ENCODE measurements at places on chromosomes 11 and 22. TPM values are rescaled to one million over a fixed set of nuclear protein-coding genes. Genes with fewer than 3 reads are reported as not detected.

DNA sequence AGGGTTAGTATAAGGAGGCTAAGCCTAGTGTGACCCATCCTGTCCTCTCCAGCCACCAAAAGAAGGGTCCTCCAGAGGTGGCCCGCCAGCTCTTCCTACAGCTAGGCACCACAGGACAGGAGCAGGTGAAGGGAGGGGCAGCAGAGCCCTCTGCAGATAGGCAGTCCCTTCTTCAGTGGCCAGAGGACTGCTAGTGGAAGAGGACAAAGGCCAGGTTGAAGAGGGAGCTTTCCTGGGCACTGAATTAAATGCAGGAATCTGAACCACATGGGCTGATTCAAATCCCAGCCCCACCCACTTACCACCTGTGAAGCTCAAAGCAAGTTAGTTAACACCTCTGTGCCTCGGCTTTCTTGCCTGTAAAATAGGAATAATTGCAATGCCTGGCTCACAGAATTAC lies 409.5 kb downstream of the NXPE2 start:
- H3K36me3 ChIP-seq: no peaks in the 10 kb centered on the region
- DNase-seq: no peak
- no peak overlapping the region for H3K27ac ChIP-seq
- H3K4me1 ChIP-seq: no peaks in the 10 kb centered on the region
- no peak overlapping the region for H3K4me3 ChIP-seq
- H3K27me3 ChIP-seq: no peaks in the 10 kb centered on the region

DNA sequence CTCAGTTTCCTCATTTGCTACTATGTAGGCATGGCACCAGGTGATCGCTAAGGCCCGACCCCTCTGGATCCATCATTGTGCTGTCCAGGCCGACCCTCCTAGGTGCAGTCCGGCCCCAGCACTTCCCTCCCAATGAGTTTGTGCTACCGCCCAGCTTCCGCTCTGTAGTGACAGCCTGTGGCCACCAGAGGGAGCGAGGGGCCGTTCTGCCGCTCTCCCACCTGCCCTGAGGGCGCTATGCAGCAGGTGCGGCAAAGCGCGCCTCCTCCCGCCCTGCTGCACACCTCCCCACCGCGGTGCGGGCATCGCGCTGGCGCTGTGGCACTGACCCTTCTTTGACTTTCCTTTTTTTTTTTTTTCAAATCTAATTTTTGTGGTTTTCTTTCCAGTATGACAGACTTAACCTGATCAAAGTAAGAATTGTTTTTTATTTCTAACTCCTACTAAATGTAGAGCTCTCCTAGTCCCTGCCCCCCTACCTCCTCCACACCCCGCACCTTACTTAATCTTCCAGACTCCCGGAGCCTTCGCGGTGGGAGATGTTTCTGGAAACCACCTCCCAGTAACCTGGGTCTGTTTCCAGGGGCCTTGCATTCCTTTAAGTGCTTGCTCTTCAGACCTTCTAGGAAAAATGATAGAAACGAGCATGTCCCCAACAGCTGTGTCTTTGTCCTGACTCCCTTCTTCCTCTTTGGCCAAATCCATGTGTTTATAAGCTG lies 73.7 kb downstream of the SCN3B start:
- H3K36me3 ChIP-seq: no peaks in the 10 kb centered on the region
- no peak overlapping the region for H3K4me3 ChIP-seq
- DNase-seq: peak; percentile 32
- peaks cover 17% of the 10 kb centered on the region for H3K27me3 ChIP-seq
- no peaks in the 10 kb centered on the region for H3K4me1 ChIP-seq
- no peak overlapping the region for H3K27ac ChIP-seq

The MYBPC3 gene
- not detected for total RNA-seq

DNA sequence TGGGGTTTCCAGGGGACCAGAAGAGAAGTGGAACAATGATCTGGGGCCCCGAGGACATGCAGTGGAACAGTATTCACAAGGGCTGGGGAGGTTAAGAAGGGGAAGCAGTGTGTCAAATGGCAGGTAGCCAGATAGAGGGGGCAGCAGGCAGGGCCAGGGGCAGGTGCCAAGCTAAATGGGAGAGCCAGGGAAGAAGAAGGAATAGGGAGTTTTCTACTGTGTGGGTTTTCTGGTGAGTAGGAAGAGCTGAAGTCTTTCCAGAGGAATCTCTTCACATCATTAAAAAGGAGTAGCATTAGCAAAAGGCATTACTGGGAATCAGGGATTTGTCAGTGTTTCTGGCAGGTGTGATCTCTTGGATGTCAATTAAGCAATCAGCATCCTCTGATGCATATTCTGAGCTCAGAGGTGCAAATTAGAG lies 55.8 kb downstream of the IRAG1 start:
- no peak overlapping the region for H3K4me3 ChIP-seq
- H3K36me3 ChIP-seq: no peaks in the 10 kb centered on the region
- no peak for DNase-seq
- no peak overlapping the region for H3K27ac ChIP-seq

- H3K4me1 ChIP-seq: peaks cover 2% of the 10 kb centered on the region
- no peak for DNase-seq
- H3K27me3 ChIP-seq: no peaks in the 10 kb centered on the region
- H3K27ac ChIP-seq: no peak overlapping the region
These were observed 6.7 kb downstream of the HDHD5 start for GRCh38 chr22:17152340-17152739.

The HBG1 gene
- total RNA-seq: 2.3 TPM

The CACNA1I gene
- total RNA-seq: 0.23 TPM

GRCh38 chr11:113308601-113309000 lies 5.8 kb upstream of the TTC12 start:
- H3K36me3 ChIP-seq: no peaks in the 10 kb centered on the region
- no peaks in the 10 kb centered on the region for H3K27me3 ChIP-seq
- no peak for DNase-seq
- H3K4me3 ChIP-seq: no peak overlapping the region
- 0 out of 2 replicates have a peak, but pooled peaks cover under 1% of the 10 kb centered on the region for H3K4me1 ChIP-seq
- H3K27ac ChIP-seq: no peak overlapping the region

- no peak overlapping the region for H3K4me3 ChIP-seq
- H3K36me3 ChIP-seq: no peaks in the 10 kb centered on the region
- no peaks in the 10 kb centered on the region for H3K4me1 ChIP-seq
- no peak for DNase-seq
- no peaks in the 10 kb centered on the region for H3K27me3 ChIP-seq
These were observed 6.7 kb upstream of the OOSP4A start for GRCh38 chr11:59957094-59957493.

- H3K4me1 ChIP-seq: peaks cover 31% of the 10 kb centered on the region
- H3K27ac ChIP-seq: peak overlapping the region; percentile 24
- H3K27me3 ChIP-seq: no peaks in the 10 kb centered on the region
- H3K4me3 ChIP-seq: no peak overlapping the region
These were observed 36.0 kb downstream of the PRCP start for GRCh38 chr11:82864268-82864667.

GRCh38 chr11:1205121-1205986 lies 17.5 kb upstream of the MUC5B start:
- no peaks in the 10 kb centered on the region for H3K36me3 ChIP-seq

The MMP13 gene
- 0.15 TPM for total RNA-seq

The CASP5 gene
- not detected for total RNA-seq

The HEPHL1 gene
- total RNA-seq: not detected

The APBB1 gene
- total RNA-seq: 9.6 TPM

DNA sequence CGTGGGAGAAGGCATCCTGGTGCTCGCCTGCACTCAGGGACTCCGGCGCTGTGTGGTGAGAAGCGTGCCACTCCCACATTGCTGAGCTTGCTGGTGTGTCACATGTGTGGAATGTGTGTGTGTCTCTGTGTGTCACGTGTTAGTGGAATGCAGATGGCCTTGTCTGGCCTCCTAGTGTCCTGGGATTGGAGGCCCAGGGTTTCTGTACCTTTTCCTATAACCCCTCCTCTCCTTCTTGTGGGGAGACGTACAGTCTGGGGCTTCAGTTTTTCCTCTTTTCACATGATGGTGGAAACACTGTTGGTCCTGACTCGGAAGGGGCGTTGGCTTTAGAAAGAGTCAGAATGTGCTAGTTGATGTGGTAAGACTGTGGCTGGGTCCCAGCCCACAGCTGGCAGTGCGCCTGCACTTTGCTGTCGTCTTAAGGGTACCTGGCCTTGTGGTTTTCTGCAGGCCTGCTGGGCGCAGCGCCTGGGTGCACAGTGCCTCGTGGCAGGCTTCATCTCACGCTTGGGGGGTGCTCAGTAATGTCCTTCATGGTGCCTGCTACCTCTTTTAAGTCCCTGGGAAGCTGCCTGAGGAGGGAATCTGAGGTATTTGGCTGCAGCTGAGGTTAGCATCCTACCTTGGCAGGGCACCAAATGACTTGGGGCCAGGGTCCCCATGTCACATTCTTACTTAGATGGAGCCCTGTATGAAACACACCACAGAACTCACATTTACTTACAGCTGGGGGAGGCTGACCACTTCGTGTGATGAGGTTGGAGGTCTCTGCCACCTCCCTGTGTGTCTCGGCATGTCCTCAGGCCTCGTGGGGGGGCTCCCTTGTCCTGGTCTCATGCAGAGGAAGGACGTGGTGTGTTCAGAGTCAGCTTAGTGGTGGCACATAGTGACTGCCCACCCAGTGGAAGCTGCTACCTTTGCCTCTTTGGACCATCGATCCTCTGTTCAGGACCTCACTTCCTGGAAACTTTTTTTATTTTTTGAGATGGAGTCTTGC lies 61.9 kb downstream of the MED15 start:
- H3K27me3 ChIP-seq: no peaks in the 10 kb centered on the region
- H3K27ac ChIP-seq: no peak overlapping the region
- H3K4me3 ChIP-seq: no peak overlapping the region
- no peaks in the 10 kb centered on the region for H3K4me1 ChIP-seq

- H3K4me3 ChIP-seq: no peak overlapping the region
- no peaks in the 10 kb centered on the region for H3K36me3 ChIP-seq
- H3K4me1 ChIP-seq: no peaks in the 10 kb centered on the region
- DNase-seq: no peak
- no peak overlapping the region for H3K27ac ChIP-seq
These were observed 12.9 kb upstream of the ARFGAP3 start for GRCh38 chr22:42869888-42870480.

- no peaks in the 10 kb centered on the region for H3K27me3 ChIP-seq
- H3K4me1 ChIP-seq: peaks cover 3% of the 10 kb centered on the region
- H3K4me3 ChIP-seq: no peak overlapping the region
- H3K27ac ChIP-seq: no peak overlapping the region
- H3K36me3 ChIP-seq: no peaks in the 10 kb centered on the region
- DNase-seq: no peak
These were observed 24.8 kb upstream of the CYB5R3 start for GRCh38 chr22:42673898-42674401.

- H3K4me1 ChIP-seq: peaks cover 54% of the 10 kb centered on the region
- H3K36me3 ChIP-seq: peaks cover 8% of the 10 kb centered on the region
- H3K4me3 ChIP-seq: peak overlapping the region; percentile 98
- no peak for DNase-seq
These were observed 7.2 kb downstream of the AHNAK start for GRCh38 chr11:62539238-62539925.

The ARFIP2 gene
- 116 TPM for total RNA-seq

All from Panc1 (cell line).